ENCODE measurements at places on chromosomes 1 and 21.

- no peak for DNase-seq
Measured at GRCh38 chr21:46319186-46319585, 4.5 kb downstream of the C21orf58 start.

DNA sequence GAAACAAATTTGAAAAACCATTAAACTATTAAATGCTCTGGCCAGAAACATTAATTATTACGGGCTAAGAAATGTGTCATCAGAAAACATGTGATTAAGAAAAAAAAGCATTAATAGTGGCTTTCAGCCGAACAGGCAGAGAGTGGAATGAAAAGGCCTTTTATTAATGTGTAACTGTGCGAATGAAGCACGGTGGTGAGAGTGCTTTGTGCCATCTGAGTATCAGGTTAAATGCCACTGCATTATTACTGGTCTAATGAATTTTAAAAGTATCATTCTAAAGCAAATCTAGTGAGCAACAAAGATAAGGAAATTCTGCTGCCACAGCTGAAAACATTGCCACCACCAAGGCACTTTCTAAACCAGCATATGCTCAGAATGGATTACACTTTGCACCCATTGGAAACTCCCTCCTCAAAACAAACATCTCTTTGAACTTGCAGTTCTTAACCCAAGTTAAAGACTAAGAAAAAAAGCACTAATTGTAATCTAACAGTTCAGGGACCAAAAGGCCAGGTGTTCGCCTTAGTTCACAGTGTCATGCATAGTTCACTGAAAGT, 30.0 kb upstream of the SSX2IP start:
- DNase-seq, result no peak

DNA sequence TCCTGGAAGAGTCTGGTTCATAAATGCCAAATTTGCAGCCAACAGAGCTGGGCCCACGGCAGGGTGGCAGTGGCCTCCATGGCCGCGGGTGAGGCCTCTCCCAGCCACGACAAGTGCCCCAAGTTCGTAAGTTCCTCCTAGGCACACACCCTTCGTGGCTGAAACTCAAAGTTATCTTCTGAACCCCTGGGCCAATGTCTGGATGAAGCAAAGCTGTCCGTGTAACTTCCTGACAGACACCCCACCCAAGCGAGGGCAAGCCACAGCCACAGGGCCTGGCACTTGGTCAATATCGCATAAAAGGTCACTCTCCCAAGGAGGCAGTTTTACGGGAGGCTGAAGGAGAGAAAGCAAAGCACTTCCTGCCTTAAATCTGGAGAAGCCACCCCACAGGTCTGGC, 27.8 kb upstream of the GPR153 start:
- DNase-seq, result no peak

DNA sequence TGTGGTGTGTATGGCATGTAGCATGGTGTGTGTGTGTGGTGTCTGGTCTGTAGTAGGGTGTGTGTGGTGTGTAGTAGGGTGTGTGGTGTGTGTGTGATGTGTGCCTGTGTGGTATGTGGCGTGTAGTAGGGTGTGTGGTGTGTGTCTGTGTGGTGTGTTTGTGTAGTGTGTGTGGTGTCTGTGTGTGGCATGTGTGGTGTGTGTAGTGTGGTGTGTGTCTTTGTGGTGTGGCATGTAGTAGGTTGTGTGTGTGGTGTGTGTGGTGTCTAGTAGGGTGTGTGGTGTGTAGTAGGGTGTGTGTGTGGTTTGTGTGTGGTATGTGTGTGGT, 85.5 kb downstream of the SYT2 start:
- no peak for DNase-seq

DNA sequence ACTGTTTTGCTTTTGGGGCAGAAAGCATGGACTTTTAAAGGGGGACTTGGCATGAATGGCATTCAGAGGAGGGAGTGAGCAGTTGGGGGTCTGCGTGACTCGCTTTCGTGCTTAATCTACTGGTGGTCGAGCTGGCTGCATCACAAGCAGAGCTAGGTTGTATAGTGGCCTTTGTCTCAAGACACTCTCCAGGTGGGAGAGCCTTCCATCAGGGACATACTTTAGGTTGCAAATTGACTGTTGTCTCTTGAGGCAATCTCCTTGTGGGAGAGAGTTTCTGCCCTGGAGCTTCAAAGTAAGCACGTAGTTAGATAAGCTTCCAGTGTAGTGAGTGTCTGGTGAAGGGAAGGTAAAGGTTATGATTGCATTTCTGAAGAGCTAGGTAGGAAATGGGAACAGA, 93.9 kb downstream of the C1orf21 start:
- DNase-seq, result no peak

DNA sequence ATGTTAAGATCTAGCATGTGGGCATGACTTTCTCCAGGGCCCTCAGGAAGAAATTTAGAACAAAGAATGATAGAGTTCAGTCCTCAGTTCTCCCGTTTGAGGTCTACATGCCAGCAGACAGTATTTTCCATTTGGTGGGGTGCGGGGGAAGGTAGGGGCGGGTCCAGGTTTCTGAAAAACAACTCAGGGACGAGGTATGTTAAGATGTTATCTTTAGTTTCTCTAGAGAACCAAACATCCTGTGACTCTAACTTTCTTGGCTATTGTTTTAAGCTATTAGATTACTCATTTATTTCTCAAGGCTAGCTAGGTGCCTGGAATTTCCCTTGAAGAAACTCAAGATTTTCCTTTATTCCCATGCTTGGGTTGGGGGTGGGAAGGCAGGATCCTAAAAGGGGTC, 42.3 kb upstream of the SYT14 start:
- DNase-seq, result no peak

DNA sequence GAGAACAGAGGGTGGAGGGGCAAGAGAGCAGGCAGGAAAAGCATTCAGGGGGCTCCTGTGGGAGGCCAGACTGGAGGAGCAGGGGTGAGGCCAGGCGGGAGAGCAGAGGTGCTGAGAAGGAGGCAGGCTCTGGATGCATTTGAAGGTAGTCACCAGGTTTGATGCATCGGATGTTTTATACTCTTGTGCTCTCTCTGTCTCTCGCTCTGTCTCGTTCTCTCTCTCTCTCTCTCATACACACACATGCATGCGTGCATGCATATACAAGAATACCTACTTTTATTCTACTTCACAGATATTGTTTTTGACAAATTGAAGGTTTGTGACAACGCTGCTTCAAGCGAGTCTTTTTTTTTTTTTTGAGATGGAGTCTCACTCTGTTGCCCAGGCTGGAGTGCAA, 15.0 kb upstream of the ITPKB start:
- DNase-seq, result no peak

- DNase-seq, result no peak
Measured at GRCh38 chr1:203114202-203114601, 13.3 kb upstream of the ADORA1 start.

- DNase-seq, result no peak
Measured at GRCh38 chr1:63743781-63744180, 30.0 kb upstream of the ROR1 start.

- no peak for DNase-seq
Measured at GRCh38 chr1:208182880-208183645, 61.1 kb downstream of the PLXNA2 start.

DNA sequence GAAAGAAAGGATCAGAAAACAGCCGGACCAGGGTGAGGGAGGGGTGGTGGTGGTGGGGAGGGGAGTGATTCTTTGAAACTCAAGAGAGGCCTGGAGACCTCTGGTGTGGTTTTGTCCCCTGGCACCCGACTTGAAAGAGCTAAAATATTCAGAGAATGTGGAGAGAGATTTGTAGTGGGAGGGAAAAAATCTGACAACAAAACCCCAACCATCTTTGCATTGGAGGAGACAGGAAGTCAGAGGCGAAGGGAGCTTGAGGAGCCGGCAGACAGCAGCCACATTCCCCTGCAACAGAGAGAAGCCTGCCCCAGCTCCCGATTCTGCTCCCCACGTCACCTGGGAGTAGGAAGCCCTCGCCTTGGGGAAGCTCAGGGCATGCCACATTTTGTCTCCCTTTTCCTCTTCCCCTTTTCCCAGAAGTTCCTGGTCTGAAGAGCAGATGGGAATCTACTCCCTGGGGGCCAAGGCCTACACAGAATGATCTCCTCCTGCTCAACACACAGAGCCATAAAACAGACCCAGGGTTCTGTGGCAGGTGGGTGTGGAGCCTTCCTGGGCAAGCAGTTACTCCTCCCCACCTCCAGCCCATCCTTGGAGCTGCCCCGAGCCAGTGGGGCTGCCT, 84.9 kb downstream of the ITPKB start:
- DNase-seq, result no peak

GRCh38 chr1:193412748-193413147, 226.3 kb upstream of the B3GALT2 start:
- no peak for DNase-seq

GRCh38 chr1:87030740-87031690, 116.6 kb downstream of the HS2ST1 start:
- DNase-seq, result no peak

DNA sequence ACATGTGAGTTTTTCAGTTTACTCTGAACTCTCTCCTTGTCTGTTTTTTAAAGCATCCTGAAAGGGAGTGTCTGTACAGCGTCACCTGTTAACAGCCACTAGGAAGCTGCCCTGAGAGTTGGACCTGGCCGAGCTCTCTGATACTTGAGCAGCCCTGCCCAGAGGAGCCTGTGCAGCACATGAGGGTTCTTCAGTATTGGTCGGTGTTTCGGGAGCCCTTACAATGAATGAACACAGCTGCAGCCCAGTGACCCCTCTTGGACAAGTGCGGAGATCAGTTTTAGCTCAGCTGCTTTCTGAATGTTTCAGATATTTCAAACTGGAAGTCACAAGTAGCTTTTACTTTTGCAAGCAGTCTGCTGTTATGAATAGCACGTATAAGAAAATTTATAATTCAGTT, 39.2 kb downstream of the ADARB1 start:
- no peak for DNase-seq

DNA sequence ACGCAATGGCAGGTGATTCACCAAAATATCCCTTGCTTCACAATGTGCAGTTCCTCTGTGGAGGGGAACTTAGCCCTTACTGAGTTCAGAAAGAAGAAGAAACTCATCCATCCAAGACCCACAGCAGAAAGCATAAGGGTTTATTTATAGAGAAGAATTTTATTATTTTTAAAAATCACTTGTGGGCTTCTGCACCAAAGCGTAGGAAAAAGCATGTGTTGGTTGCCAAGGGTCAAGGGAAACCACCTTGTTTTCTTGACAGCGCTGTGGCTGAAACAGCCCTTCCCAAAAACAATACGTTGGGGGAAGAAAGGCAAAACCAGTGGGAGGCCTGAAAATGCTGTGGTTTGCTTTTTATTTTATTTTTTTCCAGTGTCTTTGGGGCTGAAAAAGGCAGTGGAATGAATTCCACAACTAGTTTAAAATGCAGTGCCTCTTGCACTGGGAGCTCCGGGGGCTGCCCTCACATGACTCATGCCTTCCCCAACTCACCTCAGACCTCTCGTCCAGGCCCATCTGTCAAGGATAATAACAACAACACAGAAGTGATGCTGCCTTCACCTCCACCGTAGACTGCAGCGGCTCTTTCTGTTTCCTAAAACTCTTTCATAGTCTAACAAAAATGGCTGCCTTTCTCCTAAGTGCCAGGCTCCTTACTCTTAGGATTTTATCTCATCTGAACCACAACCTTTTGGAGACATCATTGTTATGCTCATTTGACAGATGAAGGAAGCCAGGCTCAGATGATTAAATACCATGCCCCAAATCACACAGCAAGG, 224.2 kb upstream of the JUN start:
- peak; percentile 40 for DNase-seq

DNA sequence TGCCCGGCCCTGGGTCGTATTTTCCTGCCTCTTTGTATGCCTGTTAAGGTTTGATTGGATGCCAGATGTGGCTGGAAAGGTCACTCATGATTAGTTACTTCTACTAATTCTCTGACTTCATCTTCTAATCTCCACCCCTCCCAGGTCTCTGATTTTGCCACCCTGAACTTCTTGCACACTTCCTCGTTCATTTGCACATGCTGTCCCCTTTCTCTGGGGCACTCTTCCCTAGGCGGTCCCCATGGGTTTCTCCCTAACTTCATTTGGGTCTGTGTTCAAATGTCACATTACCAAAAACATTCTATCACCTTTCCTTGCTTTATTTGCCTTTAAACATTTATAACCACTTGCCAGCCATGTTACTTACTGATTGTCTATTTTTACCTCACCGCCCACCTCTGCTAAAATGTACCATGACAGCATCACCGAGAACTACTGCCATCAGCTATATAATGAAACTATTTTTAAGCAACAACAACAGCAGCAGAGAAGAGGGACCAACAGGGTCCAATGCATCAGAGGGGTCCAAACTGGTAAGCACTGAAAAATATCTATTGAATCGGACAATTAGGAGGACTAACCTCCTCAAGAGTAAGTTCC, 45.8 kb upstream of the FMOD start:
- no peak for DNase-seq

- DNase-seq, result no peak
Measured at GRCh38 chr1:25647106-25647505, 30.5 kb downstream of the MAN1C1 start.

GRCh38 chr21:31752352-31752751, 20.4 kb upstream of the SCAF4 start:
- no peak for DNase-seq

DNA sequence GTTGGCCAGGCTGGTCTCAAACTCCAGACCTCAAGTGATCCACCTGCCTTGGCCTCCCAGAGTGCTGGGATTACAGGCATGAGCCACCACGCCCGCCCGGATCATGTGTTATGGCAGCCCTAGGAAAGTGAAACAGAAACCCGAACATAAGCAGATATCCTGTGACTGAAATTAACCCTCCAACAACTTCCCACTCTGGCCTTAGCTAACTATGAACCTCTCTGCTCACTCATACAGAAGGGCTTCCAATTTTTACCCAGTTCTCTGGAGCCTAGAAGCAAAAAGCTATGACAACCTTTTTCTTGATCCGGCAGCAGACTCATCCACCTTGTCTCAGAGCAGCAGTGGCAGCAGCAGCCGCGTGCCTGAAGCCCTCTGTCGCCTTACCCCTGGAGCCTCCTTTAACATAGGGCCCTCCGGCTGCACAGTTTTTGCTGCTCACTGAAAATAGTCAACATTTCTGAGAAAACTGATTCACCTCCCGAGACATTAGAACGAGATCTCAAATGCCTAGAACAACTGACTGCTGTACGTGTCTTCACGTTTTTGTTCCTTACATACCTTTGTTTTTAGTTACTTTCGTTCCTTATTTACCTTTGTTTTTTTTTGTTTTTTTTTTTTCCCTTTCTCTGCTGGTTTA, 9.3 kb downstream of the CBR1 start:
- peak; percentile 8 for DNase-seq

DNA sequence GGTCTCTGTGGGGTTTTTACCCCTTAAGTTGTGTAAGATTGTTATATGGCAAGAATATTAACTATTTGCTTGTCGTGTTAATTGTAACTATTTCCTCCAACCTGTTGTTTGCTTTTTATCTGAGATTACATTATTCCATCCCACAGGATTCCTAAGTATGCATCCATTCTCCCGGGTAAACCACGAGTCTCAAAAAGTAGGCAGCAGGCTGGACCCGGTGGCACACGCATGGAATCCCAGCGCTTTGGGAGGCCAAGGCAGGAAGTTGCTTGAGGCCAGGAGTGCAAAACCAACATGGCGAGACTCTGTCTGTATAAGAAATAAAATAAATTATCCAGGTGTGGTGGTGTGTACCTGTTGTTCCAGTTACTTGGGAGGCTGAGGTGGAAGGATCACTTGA, 12.6 kb upstream of the RSPO1 start:
- DNase-seq, result no peak

GRCh38 chr1:240474133-240474614, 137.8 kb downstream of the GREM2 start:
- DNase-seq, result no peak

GRCh38 chr1:184389446-184389845, 2.6 kb downstream of the C1orf21 start:
- no peak for DNase-seq

All from stimulated activated CD8-positive, alpha-beta memory T cell treated with anti-CD3 and anti-CD28 coated beads, Interleukin-15, amount 100 ng/mL, for 48 hours (primary cell).